SJSA1 (cell line): ENCODE measurements at places on chromosomes 4 and X. TPM values are rescaled to one million over a fixed set of nuclear protein-coding genes. Genes with fewer than 3 reads are reported as not detected.

UGT2B17 gene
- total RNA-seq: 0.08 TPM in 1 of 2 replicates, not detected in the other

RBMXL3 gene
- not detected in 2 replicates for total RNA-seq

CPZ gene
- total RNA-seq: 130 and 165 TPM in 2 replicates

ZAR1 gene
- not detected in 2 replicates for total RNA-seq

LDOC1 gene
- total RNA-seq: 3.2 and 5.9 TPM in 2 replicates

SYTL4 gene
- 8.0 and 9.7 TPM in 2 replicates for total RNA-seq

MAGEA11 gene
- not detected in 2 replicates for total RNA-seq

SATL1 gene
- total RNA-seq: 0.18 TPM in 1 of 2 replicates, not detected in the other

DMRTC1 gene
- total RNA-seq: not detected in 2 replicates

PAGE4 gene
- not detected in 2 replicates for total RNA-seq

LUZP4 gene
- not detected in 2 replicates for total RNA-seq
